ENCODE measurements at places on chromosomes 2 and 18. TPM values are rescaled to one million over a fixed set of nuclear protein-coding genes. Genes with fewer than 3 reads are reported as not detected.

DSC3 gene
- total RNA-seq: 0.16 TPM

SP5 gene
- total RNA-seq: 3.5 TPM

DNA sequence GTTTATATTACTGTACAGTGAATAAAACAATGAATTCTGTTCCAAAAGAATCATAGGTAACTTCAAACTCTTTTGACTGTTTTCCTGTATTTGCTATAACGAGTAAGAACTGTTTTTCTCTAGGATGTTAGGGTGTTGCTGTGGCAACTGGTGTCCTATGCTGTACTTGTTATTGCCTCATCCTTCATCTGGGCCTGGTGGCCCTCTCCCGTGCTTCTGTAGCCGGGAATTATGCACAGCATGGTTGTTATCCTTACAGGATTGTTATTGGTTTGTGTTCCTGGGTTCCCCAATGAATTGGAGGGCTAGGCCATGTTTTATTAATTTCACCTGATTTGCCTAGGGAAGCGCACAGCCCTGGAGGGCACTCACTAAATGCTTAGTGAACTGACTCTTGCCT is 279.2 kb downstream of the PTPRM start:
- DNase-seq: no peak
- no peaks in the 10 kb centered on the region for H3K27me3 ChIP-seq
- H3K4me3 ChIP-seq: no peak overlapping the region
- no peaks in the 10 kb centered on the region for H3K4me1 ChIP-seq
- H3K36me3 ChIP-seq: peaks cover 11% of the 10 kb centered on the region

CRYGB gene
- total RNA-seq: not detected

GRCh38 chr2:10043256-10043905 is at the start of gene KLF11:
Gene KLF11, plus strand, starts transcription at chr2:10043550. Its CDS starts 167 bp downstream, at chr2:10043717.
- peak; percentile 79 for DNase-seq
- H3K27me3 ChIP-seq: peaks cover 23% of the 10 kb centered on the region
- H3K4me3 ChIP-seq: peak within 1 kb of the TSS; percentile 93
- peaks cover 14% of the 10 kb centered on the region for H3K4me1 ChIP-seq
- peaks cover 7% of the 10 kb centered on the region for H3K36me3 ChIP-seq

GRCh38 chr18:23929362-23929930 is 85.1 kb upstream of the TTC39C start:
- no peak overlapping the region for H3K4me3 ChIP-seq
- no peak for DNase-seq
- H3K36me3 ChIP-seq: no peaks in the 10 kb centered on the region
- H3K27ac ChIP-seq: no peak overlapping the region

- no peak overlapping the region for H3K27ac ChIP-seq
- H3K36me3 ChIP-seq: peaks cover 8% of the 10 kb centered on the region
- no peak overlapping the region for H3K4me3 ChIP-seq
- H3K4me1 ChIP-seq: peaks cover 6% of the 10 kb centered on the region
Observed at GRCh38 chr2:169865492-169865891, 38.2 kb downstream of the UBR3 start.

- no peak for DNase-seq
- no peak overlapping the region for H3K4me3 ChIP-seq
- no peaks in the 10 kb centered on the region for H3K36me3 ChIP-seq
- H3K27ac ChIP-seq: no peak overlapping the region
Observed at GRCh38 chr2:176852667-176853066, 359.9 kb upstream of the HNRNPA3 start.

SCN9A gene
- 0.86 TPM for total RNA-seq
